ENCODE measurements at places on chromosomes 5 and 9.

GRCh38 chr5:102911973-102912372, 156.9 kb downstream of the PAM start:
- no peak for DNase-seq

- no peak for DNase-seq
These were observed 746.4 kb downstream of the MTRR start for GRCh38 chr5:8615142-8615858.

- no peak for DNase-seq
These were observed 26.3 kb upstream of the FAT2 start for GRCh38 chr5:151617383-151617840.

GRCh38 chr9:127253446-127253845, 11.1 kb upstream of the GARNL3 start:
- DNase-seq, result no peak

GRCh38 chr9:134029248-134030226, 4.3 kb downstream of the BRD3OS start:
- DNase-seq, result no peak

DNA sequence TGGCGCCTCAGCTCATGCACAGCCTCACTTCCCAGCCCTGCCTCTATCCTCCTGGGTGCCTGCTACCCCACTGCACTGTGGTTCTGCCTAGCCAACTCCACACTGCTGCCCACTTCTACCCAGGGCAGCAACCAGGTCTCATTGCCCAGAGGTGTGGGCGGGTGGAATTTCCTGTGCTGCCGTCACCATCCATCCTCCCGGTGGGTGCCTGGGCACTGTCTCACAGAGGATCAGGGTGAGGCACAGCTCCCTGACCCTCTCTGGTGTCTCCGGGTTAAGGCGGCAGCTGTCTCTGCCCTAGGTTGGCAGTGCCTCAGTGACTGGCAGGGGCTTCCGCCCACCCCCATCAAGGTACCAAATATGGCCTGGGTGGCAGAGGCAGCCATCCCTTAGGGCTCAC, 4.3 kb upstream of the MTMR12 start:
- DNase-seq, result no peak

DNA sequence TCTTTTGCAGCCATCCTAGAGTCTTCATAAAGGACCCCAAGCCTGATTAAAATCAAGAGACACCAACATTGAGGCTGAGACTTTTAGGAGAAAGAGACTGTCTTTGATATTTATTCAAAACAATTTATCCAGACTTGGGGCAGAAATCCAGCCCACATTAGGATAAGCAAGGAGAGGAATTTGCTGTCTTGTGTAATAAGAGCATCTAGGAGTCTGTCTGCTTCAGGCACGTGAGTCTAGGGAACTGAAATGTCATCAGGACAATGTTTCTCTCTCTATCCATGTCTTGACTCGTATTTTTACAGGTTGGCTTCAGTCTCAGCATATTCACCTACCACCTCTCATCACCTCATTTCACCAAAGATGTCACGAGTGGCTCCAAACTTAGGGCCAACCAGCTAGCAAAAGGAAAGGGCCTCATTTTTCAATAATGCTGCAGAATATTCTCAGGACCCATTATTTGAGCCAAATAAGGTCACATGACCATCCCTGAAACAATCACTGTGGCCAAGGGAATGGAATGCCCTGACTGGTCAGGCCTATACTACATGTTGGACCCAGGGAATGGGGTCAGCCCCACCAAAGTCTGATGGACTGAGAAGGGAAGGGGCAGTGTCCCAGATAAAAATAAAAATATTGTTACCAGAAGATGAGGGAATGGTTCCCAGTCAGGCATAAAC, 70.3 kb upstream of the SAP30L start:
- DNase-seq, result no peak

DNA sequence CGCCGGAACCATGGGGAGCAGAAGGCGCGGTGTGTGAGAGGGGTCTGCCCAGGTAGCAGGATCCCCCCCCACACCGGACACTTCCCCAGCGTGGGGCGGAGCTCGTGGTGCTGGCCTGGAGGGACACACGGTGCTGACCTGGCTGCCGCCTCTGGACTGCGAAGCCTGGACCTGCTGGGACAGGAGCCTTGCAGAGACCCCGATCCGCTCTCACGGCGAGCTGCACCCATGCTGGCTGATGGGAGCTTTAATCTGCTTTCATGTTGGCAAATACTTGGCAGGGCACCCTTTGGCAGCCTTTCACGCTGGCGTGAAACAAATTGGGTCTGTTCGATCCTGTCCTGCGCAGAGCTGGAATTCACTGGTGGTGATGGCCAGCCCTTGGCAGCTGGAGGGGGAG, 7.4 kb downstream of the NKD2 start:
- no peak for DNase-seq

GRCh38 chr5:10303699-10304170, 4.0 kb downstream of the CMBL start:
- no peak for DNase-seq

DNA sequence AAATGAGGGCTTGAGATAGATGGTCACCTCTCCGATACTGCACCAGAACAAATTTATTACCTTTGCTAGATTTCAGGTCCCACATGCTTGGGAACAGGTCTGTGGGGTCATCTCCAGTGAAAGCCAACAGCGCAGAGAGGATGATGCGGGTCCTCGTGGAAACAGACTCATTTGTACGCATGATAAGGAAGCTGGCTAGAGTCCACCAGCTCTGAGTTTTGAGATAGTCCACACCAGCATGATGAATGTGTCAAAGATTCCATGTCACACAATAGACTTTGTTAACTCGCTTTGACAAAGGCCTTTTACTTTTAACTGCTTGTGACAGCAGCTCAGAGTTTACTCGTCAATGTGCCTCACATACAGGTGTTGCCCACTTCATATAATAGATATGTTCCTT, 105.4 kb upstream of the TBCA start:
- DNase-seq, result no peak

GRCh38 chr5:32109236-32109635, 64.9 kb downstream of the GOLPH3 start:
- no peak for DNase-seq

- peak; percentile 28 for DNase-seq
These were observed 64.0 kb downstream of the RETREG1 start for GRCh38 chr5:16552666-16553343.

- DNase-seq, result no peak
These were observed 54.0 kb downstream of the FEM1C start for GRCh38 chr5:115490596-115490995.

DNA sequence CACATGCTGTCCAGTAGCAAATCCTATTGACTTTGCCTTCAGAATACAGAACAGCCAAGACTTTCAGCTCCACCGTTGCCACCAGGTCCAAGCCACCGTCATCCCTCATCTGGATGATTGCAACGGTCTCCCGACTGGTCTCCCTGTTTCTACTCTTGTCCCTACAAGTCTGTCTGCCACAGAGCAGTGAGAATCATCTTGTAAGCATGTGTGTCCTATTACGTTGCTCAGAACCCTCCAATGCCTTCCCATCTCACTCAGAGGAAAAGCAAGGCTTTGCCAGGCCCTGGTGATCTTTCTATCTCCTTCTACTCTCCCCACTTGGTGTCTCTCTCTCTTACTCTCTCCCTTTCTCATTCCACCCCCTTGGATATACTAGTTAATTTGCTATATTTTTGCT, 76.7 kb upstream of the GDNF start:
- no peak for DNase-seq

- DNase-seq, result no peak
These were observed 65.9 kb upstream of the PLPP1 start for GRCh38 chr5:55600497-55601203.

DNA sequence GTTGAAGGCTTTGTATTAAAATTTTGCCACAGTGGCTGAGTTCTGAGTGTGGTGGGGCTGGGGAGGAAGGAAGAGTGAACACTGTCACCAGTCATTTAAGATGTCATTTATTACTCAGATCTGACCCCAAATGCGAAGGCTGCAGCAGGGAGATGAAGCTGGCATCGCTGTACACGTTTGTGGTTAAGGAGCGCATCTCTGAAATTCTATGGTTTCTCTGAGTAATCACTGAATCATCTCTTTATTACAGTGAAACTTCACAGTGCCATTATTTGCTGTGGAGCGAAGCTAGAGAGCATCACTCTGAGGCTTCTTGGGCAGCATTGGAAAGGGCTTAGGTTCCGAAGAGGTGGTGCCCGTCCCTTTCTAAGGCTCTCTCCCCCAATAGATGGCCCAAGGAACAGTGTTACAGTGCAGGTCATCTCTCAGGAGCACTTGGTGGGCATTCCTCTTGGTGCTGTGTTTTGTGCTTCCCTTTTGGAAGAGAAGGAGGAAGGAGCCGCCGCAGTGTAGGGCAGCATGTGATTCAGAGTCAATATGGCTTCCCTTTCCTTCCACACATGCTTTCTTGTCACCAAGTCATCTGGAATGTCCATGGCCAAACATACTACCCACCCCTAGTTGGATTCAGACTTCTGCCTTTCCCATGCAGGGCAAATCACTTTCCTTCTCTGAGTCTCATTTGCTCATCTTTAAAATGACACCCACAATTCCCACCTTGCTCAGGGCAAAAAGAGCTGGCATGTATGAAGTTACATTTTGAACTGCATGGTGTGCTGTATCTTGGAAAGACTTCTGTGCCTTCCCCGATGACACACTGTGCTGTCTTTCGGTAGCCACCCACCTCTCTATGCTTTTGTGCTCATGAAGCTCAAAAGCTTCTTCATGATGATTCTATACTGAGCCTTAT, 9.3 kb upstream of the TEX48 start:
- DNase-seq, result peak; percentile 45

GRCh38 chr9:93587284-93587650, 10.9 kb downstream of the PHF2 start:
- no peak for DNase-seq

DNA sequence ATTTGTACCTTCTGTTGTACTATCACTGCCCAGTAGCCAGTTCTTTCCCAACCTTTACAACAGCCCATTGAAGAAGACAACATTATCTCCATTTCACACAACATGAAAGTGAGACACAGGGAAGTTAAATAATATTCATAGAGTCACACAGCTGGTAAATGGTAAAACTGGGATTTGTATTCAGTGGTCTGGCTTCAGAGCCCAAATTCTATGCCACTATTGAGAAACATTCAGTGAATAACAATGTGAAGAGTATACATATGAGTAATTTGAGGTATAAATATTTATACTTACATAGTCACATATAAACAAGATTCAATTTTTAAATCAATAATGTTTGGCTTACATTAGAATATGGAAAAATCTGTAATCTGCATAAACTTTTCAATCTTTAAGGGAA, 13.8 kb downstream of the SMIM15 start:
- no peak for DNase-seq

DNA sequence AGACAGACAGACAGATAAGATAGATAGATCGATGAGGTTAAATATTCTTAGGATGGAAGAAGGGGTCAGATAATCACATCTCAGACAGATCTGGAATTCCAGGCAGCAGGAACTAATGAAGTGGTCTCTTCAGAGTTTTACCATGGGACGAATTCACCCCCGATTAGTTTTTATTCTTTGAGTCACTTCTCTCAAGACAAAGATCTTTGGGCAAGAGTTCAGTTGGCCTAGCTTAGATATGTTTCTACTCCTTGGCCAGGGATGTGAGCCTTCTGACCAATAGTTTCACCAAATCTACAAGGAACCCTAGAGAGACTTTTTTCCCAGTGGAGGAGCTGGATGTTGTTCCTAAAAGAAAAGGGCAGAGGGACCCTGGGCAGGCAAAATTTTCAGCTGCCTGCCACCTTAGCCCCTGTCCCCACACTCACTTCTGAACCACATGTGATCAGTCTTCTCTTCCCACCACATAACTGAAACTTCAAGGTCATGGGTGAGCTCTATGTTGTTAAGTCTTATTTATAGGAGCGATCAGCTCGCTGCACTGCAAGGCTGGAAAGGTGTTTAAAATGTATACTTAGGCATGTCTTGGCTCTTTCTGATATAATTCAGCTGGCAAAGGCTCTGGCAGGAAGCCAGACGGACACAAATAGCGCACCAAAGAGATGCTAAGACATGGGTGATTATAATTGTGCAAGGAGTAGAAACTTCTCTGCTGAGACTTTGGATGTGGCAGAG, 132.9 kb downstream of the PALM2AKAP2 start:
- DNase-seq, result no peak

GRCh38 chr5:132776938-132777208, 166 bp downstream of the SEPTIN8 start:
- no peak for DNase-seq

GRCh38 chr9:113587471-113588031, 124.0 kb downstream of the RGS3 start:
- no peak for DNase-seq

DNA sequence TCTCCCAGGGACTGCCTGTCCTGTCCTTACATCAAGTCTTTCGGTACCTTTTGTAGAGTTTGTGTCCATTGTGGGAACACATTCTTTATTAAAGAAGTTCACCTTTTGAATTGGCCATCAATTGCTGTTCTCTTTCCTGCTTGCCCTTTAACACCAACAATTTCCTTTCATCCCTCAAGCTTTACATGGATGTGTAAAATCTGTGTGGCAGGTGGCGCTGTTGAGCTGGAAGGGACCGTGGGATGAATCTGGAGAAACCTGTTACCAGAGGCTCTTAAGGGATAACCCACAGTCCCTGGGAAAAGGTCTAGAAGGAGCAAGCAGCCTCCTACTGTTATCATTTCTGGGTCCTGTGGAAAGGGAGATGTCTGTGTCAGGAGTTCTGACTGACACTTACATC, 7.9 kb upstream of the ZFP62 start:
- peak; percentile 54 for DNase-seq

GRCh38 chr5:85488295-85488694, 1103.6 kb upstream of the EDIL3 start:
- DNase-seq, result no peak

- DNase-seq, result no peak
These were observed 111.0 kb downstream of the CD180 start for GRCh38 chr5:67085616-67086015.

- no peak for DNase-seq
These were observed 10.0 kb downstream of the SPINK4 start for GRCh38 chr9:33249983-33250382.

GRCh38 chr5:158922263-158922592, 177.5 kb downstream of the EBF1 start:
- no peak for DNase-seq

All from CD4-positive, alpha-beta T cell treated with Interleukin-1 beta for 1 hour (primary cell).